Upper lobe of right lung (tissue), 1 donor: ENCODE measurements at places on chromosomes 3 and 15. TPM values are rescaled to one million over a fixed set of nuclear protein-coding genes. Genes with fewer than 3 reads are reported as not detected.

DNA sequence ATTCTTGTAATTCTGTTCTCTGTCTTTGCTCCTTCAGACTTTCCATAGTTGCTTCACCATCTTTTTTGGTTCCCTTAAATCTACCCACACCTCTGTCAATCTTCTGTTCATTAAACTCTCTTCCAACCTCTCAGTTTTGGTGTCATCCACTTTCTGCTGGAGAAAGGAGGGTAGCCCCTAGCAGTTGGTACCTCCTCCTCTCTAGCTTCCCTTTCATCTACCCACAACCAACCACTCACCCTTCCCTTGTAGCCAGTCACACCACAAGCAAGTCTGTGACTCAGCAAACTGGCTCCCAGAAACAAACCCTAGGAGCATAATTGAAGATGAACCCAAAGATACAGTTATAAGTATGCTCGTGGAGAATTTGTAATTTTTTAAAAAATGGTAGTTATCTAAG is 318.6 kb downstream of the FHIT start:
- H3K27ac ChIP-seq, result no peak overlapping the region
- no peak for DNase-seq
- no peaks in the 10 kb centered on the region for H3K36me3 ChIP-seq
- H3K4me3 ChIP-seq, result no peak overlapping the region

Gene PLSCR5
- not detected for total RNA-seq

Gene TRH
- not detected for total RNA-seq

Gene MASP1
- total RNA-seq, result 5.9 TPM

Gene GABRR3
- not detected for total RNA-seq

- H3K36me3 ChIP-seq, result no peaks in the 10 kb centered on the region
- no peak for DNase-seq
- no peaks in the 10 kb centered on the region for H3K27me3 ChIP-seq
Measured at GRCh38 chr3:133505813-133506212, 67.7 kb upstream of the CDV3 start.

Gene C2CD4A
- total RNA-seq, result 0.14 TPM

- H3K4me3 ChIP-seq, result peak overlapping the region; percentile 97
- no peaks in the 10 kb centered on the region for H3K27me3 ChIP-seq
- H3K27ac ChIP-seq, result peak overlapping the region; percentile 85
- H3K36me3 ChIP-seq, result no peaks in the 10 kb centered on the region
- H3K4me1 ChIP-seq, result peaks cover 40% of the 10 kb centered on the region
Measured at GRCh38 chr3:184155644-184156521, 706 bp downstream of the DVL3 start.
